CD4-positive, alpha-beta T cell treated with Interleukin-2 at 100 ng/mL for 4 hours (primary cell): ENCODE measurements at places on chromosomes 16 and 17.

- peak; percentile 4 for DNase-seq
Observed at GRCh38 chr16:12340151-12340733, 363.7 kb downstream of the SNX29 start.

DNA sequence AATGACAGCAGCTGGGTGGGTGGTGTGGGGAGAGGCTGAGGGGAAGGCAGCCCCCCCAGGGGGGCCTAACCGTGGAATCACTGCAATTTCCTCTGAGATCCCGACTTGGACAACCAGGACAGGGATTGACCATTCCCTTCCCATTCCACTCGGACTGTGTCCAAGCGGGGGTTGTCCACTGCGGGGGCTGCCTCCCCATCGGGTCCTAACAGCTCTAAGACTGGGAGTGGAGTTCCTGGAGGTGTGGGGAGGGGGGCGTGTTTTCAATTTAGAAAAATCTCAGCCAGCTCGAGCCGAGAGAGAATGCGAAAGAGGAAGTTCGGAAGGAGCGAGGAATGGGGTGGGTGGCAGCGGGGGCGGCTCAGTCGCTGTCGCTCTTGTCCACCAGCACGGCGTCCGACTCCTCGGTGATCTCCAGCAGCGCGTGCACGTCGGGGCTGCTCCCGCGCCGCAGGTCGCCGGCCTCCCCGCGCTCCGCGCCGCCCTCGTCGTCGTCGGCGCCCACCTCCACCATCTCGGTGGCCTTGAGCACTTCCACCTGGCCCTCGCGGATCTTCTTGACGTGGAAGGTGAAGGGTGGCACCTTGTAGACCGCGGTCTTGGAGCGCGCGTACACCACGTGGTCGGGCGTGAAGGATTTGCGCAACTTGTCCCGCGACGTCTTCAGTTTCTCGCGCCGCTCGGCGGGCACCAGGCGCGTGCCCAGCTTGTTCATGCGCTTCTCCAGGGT, 16.2 kb upstream of the STAT3 start:
- DNase-seq, result no peak

GRCh38 chr17:82153295-82153691, 55.3 kb upstream of the FASN start:
- no peak for DNase-seq

- no peak for DNase-seq
Observed at GRCh38 chr16:74757349-74757748, 17.3 kb downstream of the FA2H start.

DNA sequence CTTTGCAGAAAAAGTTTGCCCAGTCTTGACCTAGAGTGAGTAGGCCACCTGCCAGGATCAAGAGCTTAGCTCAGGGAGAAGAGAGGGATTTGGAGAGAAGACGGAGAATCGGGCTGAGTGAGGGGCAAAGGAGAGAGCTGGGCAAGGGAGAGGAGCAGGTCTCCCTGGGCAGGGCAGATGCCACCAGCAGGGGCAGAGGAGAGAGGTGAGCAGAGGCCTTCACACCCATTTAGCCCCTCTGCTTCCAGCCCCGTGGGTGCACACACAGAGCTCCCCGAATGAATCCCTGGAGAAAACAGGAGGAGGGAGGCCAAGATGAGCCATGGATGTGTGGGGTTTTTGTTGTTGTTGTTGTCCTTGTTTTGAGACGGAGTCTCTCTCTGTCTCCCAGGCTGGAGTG, 29.2 kb downstream of the TBX4 start:
- DNase-seq, result no peak

DNA sequence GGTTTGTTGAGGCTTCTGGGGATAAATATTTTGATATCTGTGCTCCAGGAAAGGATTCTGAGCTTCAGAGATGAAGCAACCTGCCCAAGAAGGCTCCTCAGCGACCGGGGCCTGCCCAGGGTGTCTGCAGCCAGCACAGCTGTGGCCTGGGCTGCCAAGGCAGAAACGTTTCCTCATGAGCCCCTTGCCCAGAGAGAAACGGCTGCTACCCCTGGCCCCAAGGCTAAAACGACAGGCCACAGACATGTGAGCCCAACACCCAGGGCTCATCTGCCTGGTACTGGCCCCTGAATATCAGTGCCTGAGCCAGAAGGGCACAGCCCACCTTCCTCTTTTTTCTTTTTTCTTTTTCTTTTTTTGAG, 45.4 kb upstream of the RASD1 start:
- no peak for DNase-seq

DNA sequence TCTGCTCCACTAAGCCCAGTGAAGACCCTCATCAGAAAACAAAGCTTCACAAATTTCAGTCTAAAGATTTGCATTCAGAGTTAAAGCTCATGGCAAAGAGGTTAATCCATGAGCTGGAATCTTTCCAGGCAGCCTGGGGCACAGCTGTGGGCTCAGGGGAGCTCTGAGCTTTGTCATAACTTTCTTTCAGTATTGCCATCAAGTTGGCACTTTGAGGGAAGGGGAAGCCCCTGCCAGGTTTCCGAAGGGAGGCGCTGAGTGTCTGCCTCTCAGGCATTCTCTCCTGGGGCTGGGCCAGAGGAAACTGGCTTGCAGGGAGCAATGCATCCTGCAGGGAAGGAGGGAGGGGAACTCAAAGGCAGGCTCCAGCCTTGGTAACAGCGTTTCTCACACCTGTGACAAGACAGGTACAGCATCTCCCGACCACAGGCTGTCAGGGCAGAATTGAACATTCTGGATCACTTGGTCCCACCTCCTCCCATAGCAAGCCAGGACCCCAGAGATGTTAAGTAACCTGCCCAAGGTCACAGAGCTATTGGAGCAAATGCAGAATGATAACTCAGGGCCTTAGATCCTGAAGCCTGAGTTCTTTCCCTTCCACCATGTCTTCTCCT, 3.9 kb downstream of the LPO start:
- DNase-seq, result no peak

- no peak for DNase-seq
Observed at GRCh38 chr16:89195521-89196171, 4.7 kb downstream of the SLC22A31 start.

DNA sequence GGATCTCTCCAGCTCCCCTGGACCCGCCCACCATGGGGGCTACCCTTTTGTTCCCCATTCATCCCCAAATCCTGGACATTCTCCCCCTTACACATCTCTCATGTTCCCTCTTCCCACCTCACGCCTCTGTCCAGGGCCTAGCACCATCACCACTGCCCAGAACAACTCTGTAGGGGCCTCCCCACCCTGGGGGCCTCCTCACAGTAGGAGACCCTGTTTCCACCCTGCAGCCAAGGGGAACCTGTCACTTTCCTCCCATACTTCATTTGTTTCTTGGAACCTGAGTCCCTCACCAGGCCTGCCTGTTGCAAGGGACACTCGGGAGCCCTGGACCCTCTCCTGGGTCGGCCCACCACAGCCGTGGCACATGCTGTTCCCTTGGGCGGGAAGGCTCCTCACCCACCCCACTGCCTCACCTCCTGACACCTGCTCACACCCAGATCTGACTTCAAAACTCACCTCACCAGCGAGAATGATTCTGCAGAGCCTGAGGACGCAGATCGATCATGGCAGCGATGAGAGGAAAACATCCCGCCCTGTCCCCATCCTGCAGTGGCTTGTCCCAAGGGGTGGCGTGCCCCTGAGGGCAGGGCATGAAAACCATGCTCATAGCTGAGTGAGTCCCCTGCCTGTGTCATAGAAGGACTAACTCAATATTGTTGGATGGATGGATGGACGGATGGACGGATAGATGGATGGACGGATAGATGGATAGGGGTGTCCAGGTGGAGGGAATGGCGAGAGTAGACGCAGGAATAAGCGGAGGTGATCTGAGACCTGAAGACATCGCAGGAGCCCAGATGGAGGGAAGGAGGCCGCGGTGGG, 6.8 kb upstream of the RASD1 start:
- DNase-seq, result no peak

- no peak for DNase-seq
Observed at GRCh38 chr16:88747588-88748301, 37.3 kb downstream of the PIEZO1 start.
